ENCODE measurements at places on chromosomes 4 and X. TPM values are rescaled to one million over a fixed set of nuclear protein-coding genes. Genes with fewer than 3 reads are reported as not detected.

DNA sequence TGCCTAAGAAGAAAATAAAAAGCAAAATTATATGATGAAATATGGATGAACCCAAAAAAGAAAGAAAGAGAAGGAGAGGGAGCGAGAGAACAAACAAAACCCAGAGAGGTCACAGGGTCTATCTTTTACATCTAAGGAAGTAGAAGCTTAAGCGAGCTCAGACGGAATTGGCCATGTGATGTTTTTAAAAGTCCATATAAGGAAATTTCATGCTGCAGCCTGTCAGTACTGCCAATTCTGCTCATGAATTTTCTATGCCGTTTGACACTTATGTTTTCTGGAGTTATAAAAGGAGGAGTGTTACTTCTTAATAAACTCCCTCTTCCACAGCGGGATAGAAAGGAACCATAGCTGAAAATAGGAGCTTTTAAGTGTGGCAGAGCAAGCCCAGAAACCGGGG lies 32.9 kb upstream of the DCX start:
- no peak for DNase-seq

- DNase-seq: no peak
Observed at GRCh38 chr4:139208404-139208945, 31.5 kb upstream of the ELF2 start.

DNA sequence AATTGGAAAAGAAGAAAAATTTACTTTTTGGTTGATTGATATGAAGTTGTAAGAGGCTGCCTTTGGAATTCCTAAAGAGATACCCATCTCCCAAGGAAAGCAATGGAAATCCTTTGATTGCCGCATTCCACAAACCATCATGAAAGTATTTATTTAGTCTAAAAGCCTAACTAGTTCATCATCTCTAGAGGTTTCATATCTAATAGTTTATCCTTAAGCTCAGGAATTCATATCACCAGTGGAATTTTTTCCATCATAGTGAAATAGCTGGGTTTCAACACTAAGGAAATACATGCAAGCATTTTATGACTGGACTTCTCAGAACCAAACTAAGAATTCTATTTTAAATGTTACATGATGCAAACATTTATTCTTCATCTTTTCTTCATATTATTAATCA lies 144.9 kb downstream of the FBXO8 start:
- DNase-seq: no peak

EDNRA gene
- 99.8 TPM for total RNA-seq

DNA sequence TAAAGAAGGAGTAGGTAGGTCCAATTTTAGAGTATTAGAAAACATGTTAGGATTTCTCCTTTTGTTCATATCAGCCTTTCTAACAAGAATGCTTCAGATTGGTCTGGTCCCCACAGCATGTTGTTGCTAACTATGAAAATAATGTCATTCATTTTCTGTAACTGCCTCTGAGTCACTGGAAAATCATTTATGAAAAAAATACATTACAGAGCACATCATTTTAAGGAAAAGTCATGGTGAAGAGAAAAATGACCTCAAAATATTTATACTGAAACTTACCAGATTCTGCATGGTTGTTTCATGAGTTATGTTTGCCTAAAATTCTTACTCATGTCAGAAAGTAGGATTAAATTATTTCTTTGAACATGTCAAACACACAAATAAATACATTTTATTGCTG lies 35.2 kb downstream of the DTHD1 start:
- no peak for DNase-seq

GRCh38 chr4:182400081-182400480 lies 156.9 kb downstream of the TENM3 start:
- no peak for DNase-seq

- DNase-seq: no peak
Observed at GRCh38 chrX:21438792-21439191, 64.6 kb downstream of the CNKSR2 start.

PLXNB3 gene
- total RNA-seq: 9.9 TPM

DNA sequence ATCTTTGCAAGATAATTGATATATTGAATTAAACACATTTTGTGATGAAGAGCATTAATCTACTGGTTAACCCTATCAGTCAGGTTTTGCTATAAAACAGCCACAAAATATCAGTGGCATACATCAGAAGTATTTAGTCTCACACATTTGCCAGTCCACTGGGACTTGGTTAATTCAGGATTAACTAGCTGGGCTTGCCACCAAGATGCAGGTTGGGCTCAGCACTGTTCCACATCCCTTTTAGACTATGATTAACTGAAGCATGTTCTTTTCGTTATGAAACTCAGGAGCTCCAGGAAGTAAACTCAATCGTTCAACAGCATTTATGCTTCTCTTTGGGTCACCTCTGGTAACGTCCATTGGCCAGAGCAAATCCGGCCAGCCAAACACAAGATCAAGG lies 538.1 kb upstream of the HS3ST1 start:
- DNase-seq: no peak

GRCh38 chr4:140152751-140153418 lies 1.1 kb downstream of the MAML3 start:
- DNase-seq: peak; percentile 84

DNA sequence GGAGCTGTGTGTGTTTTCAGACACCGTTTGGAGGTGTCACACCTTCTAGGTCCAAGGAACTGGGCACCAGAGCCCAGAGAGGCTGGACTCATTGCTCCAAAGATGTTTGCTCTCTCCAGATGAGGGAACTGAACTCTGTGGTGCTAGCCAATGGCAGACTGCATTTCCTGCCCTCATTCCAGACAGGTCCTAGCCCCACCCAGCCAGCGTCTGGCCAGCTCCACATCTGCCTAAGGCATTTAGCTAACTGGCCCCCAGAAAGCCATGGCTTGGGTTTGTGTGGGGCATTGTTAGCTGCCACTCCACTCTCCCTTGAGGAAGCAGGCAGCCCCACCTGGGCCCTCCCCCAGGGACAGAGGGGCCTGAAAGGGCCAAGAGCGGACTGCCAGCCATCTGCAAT lies 11.4 kb downstream of the FGD1 start:
- DNase-seq: peak; percentile 73

STAP1 gene
- total RNA-seq: not detected

PCDH11X gene
- total RNA-seq: 0.37 TPM

- DNase-seq: no peak
Observed at GRCh38 chrX:127908384-127908783, 143.8 kb downstream of the ACTRT1 start.

- DNase-seq: no peak
Observed at GRCh38 chr4:151624626-151625565, 135.9 kb downstream of the GATB start.

PWWP3B gene
- 10.9 TPM for total RNA-seq

DNA sequence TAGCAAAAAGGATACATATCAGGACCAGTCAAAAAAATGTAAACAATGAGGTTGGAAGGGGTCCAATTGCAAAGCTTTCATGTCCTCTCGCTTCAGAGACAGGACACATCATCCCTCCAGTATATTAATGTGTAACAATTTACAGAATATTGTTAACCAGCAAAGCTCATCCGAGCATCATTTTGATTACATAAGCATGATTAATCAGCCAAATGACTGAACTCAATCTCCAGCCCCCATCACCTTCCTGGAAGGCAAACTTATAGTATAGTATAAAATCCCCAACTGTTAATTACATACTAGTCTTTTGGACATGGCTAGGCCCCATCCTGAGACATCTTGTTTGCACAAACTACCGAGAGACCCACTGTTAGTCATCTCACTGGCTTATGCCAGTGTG lies 77.6 kb upstream of the TRAM1L1 start:
- DNase-seq: no peak

- no peak for DNase-seq
Observed at GRCh38 chr4:13483768-13484121, 395 bp downstream of the RAB28 start.

DNA sequence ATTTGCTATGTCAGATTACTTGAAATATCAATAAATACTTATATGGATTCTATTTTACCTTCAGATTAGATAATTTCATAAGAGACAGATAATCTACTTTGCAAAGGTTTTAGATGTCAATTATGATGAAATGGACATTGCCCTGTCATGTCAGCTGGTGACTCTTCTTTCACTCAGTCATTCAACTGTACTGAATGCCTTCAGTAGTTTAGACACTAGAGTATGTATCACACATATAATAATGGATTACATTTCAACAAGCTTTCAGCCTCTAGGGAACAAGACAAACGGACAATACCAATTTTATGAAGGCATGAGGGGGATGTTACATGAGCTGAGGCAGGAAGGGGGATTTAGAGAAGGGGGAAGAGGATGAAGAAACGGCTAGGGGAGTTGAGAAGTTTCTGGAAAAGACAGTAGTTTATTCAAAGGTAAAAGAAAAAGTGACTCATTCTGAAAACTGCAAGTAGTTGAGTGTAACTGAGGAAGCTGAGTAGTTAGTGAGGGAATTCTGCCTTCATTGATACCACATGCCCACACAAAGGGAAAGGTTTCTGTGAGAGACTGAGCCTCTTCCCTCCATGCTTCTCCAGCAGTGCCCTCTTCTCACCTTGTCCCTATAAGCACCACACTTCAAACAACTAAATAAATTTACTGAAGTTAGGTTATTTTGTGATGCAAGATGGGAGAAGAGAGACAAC lies 25.7 kb downstream of the SLC9B2 start:
- no peak for DNase-seq

DNA sequence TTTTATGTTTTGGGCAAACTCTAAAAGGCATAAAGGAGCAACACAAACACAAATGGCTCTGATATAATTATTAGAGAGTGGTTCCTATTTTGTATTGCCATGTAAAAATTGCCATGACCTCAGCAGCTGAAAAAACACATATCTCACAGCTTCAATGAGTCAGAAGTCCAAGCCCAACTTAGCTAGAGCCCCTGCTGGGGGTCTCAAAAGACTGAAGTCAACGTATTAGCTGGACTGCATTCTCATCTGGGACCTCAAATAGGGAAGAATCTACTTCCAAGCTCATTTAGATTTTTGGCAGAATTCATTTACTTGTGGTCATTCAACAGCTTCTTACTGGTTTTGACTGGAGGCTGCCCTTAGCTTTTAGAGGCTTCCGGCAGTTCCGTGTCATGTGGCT lies 47.4 kb downstream of the FREM3 start:
- DNase-seq: no peak

- no peak for DNase-seq
Observed at GRCh38 chr4:86256086-86256485, 103.8 kb downstream of the MAPK10 start.

EPGN gene
- total RNA-seq: not detected

DNA sequence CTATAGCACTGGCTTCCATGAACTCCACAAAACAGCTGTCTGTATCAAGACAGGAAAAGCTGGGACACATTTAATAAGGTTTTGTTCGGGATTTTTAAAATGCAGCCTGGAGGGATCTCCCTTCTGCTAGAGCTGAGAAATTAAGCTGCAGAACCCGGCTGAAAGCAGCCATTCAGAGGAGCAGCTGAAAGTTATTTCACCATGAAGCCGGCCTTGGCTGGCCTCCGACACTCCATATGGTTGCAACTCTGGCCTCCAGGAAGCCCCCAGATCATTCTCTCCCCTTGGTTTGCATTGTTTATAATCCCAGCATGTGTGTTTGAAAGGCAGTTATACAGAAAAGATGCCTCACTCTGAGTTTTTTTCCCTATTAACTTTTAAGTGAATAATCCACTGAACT lies 239.4 kb downstream of the SPATA18 start:
- no peak for DNase-seq

DNA sequence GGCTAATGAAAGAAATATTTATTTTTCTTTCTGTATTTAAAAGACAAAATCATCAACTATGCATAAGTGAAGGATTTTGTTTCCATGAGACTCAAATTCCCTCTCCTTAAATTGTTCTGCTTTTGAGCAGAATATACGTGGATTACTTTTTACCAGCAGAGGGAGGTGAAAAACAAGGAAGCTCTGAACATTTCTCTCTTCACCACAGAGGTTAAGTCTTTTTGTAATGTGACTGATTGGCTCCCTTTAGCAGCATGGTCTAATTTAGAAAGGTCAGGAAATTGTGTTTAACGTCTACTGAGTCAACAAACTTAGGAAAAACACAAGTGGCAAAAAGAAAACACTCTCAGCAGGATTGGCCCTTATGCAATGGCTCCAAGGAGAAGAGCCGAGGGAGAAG lies 55.1 kb upstream of the F9 start:
- no peak for DNase-seq

CSAG3 gene
- not detected for total RNA-seq
